Right cardiac atrium (tissue), 5 donors: ENCODE measurements at places on chromosomes 13 and 19.

GRCh38 chr13:49220036-49220855 is at the start of gene MLNR:
TSS of gene MLNR (plus strand) at chr13:49220338. CDS start at chr13:49220338, 0 bp downstream.
- peak; percentile 68 for DNase-seq

DNA sequence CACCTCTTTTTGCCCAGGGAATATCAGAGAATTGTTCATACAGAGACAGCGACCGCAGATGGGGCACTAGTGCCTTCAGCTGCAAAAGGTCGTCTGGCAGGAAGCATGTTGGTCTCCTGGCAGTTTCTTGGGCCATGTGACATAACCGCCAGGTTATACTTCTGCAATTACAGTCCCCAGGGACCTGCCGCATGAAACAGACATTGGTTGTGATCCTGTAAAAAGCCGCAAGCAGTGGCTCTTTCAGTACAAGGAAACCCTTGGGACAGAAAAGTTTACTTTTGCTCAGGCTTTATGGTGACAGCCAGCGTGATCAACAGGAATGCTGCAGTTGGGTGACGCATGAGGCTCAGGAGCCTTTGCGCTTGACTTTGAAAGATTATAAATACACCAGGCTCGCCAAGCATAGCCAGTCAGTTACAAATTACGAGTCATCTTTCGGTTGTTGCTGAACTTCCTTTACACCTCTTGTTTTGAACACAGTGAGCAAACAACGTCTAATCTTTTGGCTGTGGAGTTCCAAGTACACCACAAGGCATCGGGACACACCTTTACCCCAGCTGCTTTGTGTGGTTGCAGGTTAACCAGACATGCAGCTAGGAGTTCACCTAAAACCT is 50.5 kb upstream of the UBE2L5 start:
- no peak for DNase-seq

DNA sequence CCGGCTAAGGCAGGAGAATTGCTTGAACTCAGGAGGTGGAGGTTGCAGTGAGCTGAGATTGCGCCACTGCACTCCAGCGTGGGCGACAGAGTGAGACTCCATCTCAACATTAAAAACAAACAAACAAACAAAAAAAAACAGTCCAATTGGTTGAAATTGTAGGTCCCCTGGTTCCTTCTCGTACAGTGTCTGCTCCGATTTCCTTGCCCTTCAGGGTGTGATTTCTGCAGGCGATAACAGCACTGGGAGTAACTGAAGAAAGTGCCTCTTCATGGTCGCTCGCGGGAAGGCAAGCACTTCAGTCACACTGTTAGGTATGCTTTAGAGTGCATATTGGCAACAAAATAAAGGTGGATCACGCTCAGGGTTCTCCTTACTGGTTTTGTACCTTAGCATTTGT is 39.7 kb downstream of the TPT1 start:
- no peak for DNase-seq

GRCh38 chr13:114161028-114161556 is 18.0 kb upstream of the CFAP97D2 start:
- DNase-seq, result no peak

DNA sequence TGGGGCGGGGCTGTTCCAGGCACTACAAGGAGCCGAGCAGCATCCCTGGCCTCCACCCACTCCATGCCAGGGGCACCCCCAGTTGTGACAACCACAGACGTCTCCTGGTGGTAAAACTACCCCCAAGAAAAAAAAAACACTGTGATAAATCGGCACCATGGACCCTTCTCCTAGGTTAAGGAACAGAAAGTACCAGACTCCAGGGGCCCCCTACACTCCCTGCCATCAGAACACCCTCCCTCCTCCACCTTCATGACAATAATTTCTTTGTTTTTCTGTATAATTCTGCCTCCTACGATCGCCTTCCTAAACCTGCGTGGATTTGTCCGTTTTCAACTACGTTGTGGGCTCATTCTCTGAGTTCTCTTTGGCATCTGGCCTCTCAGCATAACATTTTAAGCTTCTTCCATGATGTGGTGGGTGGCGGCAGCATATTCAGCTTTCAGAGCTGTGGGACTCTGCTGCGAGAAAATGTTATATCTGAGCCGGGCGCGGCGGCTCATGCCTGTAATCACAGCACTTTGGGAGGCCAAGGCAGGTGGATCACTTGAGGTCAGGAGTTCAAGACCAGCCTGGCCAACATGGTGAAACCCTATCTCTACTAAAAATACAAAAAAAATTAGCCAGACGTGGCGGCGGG is 8.6 kb downstream of the TLE2 start:
- DNase-seq, result no peak

GRCh38 chr19:14728595-14728994 is 38.7 kb downstream of the ZNF333 start:
- DNase-seq, result no peak

DNA sequence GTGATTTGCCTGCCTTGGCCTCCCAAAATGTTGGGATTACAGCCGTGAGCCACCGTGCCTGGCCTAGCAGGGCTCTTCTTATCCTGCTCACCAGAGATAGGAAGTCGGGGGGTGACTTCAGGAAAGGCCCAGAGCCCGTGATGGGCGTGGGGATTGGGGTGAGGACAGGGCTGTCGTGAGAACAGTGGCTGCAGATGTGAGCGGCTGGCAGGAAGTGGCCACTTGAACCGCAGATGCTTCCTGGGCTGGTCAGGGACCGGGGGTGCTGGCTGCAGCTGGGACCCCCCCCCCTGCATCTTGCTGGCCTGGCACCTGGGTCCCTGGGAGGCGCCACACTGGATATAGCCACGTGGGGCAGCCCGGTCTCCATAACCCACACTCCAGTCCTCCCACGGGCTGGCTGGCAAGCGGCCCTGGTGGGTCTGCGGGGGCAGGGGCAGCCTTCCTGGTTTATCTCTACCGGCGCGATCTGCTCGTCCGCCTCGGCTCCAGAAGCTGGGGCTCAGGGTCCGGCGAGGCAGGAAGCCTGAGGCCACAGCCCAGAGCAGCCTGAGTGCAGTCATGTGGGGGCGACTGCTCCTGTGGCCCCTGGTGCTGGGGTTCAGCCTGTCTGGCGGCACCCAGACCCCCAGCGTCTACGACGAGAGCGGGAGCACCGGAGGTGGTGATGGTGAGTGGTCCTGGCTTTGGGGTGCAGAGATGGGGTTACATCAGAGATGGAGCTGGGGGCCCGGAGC is at the start of gene F2RL3:
F2RL3 (plus strand) TSS at position 371 of the 737 bp plus-strand sequence; CDS start at position 562, 191 bp downstream.
- DNase-seq, result peak; percentile 74
